ENCODE measurements at places on chromosomes 11 and 22.

DNA sequence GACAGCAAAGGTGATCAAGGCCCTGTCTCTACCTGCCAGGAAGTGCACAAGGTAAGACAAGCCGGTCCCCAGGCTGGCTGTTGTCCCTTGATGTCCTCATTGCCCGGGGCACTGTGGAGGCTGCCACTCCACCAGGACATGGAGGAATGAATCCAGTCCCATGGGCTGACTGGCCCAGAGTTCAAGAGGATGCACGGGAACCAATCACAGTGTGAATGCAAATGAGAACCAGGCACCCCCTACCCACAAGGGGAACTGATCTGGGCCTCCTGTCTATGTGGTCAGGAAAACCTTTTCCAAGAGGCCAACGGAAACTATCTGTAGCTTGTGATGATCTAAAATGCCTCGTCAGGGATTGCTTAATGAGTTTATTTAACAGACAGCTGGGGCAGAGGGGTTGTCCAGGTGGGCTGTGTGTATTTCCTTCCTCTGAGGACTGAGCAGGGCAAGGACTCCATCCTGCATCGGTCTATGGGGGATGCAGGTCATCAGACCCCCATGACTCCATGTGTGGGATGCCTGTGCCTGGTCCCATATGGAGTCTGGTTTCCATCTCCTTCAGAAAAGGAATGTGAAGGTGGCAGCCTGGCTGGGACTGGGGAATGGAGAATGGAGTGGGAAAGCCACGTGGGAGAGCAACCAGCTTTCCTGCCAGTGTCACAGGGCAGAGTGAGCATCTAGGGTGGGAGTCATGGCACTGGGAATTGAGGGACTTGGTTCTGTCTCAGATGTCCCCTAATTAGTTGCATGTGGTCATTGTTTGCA lies 60.5 kb downstream of the CD82 start:
- DNase-seq = no peak

DNA sequence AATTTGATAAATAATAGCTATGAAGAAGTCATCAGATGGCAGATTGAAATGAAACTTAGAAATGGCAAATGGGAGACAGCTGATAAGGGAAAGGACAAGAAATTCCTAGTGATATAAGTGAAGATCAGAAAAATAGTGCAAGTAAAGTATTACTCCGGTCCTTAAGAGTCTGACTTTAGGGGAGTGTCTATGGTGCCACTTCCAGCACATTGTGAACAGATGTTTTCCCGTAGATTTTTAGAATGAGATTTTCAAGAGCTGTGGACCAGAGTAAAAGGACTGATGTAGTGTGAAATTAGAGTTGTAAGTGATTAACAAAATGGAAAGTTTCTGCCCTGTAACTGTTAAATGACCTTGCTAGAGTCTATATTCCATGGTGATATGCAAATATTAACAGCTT lies 974.8 kb upstream of the TENM4 start:
- DNase-seq = no peak

GRCh38 chr11:123129920-123130319 lies 65.1 kb downstream of the CLMP start:
- no peak for DNase-seq

DNA sequence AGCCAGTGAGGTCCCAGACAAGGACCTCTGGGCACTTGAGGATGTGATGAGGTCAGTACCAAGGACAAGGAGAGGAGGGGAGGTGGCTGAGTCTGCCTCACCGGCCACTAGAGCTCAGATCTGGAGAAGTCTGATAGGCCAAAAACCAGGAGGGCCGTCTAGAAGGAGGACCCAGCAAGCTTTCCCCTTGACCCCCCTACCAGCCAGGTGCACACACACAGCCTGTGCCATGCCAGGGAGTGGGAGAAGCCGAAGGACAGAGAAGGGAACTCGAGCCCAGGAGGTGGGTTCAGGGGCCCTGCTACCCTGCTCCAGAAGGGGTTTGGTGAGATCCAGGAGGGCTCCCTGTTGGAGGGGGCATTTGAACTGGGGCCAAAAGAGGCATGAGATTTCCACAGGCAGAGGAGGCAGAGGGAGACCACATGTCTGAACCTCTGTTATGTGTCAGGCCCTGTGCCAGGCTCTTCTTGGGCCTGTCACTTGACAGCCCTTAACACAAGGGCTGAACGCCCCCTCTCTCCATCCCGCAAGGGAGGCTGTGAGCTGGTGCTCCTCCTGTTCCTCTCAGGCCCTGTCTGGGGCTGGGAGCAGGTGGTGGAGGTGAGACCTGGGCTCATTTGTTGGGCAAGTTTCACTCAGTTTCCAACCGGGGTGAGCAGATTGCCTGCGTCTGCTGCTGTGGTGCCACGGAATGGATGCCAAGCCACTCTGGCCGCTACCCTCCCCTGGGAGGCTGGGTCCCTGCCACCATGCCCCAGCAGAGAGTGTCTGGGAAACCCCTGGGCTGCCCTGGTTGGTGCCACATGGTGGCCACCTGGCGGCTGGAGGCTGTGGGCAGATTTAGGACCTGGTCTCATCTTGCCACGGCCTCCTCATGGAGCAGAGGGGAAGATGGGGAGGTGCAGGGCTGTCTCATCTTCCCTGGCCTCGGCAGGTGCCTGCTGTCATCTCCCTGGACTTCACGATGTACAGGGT lies 65.2 kb downstream of the MPPED1 start:
- DNase-seq = no peak

DNA sequence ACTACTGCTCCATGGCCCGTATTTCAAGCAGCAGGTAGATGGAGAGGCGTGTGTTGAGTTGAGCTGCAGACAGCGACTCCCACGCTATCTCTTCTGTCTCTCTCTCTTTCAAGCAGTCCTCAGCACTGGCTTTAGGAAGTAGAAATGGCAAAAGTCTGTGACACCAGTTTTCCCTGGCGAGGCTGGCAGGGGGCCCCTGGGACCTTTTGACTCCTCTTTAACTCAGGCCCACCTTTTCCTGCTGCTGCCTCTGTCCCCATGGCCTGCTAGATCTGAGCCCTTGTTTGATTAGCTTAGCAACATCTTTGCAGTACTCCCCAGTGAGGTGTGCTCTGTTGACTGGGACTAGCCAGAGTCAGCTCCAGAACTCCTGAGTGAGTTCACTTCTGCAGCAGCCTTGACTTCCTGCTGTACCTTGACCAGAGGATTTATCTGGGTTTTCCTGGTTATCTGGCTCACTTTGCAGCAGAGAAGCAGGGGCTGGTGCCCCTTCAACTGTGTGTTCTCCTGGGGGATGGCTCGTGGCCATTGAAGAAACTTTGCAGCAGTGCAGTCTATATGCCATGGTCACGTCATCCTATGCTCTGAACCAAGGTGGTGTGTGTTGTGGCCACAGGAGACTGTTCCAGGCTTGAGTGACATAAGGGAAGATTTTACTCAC lies 183.9 kb downstream of the DBX1 start:
- no peak for DNase-seq

GRCh38 chr22:29716814-29717545 lies 2.8 kb upstream of the CABP7 start:
- peak; percentile 48 for DNase-seq

Measured in GM04504 (cell line).